Peyer's patch (tissue), 4 donors: ENCODE measurements at places on chromosomes 5 and 9. TPM values are rescaled to one million over a fixed set of nuclear protein-coding genes. Genes with fewer than 3 reads are reported as not detected.

- no peak for DNase-seq
Observed at GRCh38 chr5:58200451-58200850, 259.4 kb downstream of the PLK2 start.

- DNase-seq, result peak; percentile 49
Observed at GRCh38 chr5:54309691-54310432, 511 bp downstream of the ARL15 start.

DNA sequence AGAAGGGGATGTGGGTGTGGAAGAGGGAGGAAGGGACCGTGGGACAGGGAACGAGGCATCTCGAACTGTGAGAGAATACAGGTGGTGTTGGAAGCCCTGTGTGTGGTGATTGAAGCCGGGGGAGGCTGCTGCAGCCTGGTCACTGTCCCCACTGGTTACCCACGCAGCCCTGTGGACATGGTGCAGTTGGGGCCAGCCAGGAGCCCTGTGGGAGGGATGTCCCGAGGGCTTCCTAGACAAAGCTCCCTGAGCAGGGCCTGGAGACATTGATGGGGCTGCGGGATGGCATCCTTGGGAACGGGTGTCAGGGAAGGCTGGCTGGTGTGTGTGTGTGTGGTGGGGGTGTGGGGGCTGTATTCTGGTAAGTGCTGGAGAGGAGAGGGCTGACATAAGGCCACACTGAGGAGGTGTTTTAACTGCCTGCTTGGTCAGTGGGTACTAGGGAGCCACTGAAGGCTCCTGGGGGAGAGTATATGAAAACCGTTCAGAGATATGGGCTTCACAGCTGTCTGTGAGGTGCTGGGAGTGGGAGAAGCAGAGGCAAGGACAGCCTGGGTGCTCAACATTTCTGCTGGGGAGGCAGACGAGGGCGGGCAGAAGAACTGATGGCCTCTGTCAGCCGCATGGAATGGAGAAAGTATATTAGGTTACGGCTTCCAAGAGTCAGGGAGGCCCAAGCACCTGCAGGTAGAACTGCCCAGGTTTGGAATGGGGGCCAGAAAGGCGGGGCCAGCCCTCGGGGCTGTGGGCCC lies 20.0 kb downstream of the WNK2 start:
- no peak for DNase-seq

GRCh38 chr9:132046456-132046855 lies 33.2 kb downstream of the MED27 start:
- DNase-seq, result no peak

DNA sequence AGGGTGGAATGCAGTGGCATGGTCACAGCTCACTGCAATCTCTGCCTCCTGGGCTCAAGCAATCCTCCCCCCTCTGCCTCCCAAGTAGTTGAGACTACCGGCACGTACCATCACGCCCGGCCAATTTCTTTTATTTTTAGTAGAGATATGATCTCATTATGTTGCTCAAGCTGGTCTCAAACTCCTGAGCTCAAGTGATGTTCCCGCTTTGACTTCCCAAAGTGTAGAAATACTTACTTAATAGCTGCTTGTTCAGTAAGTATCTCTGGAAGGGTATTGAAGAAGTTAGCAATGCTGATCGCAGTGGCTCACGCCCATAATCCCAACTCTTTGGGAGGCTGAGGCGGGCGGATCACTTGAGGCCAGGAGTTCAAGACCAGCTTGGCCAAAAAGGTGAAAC lies 35.7 kb upstream of the PLIN2 start:
- no peak for DNase-seq

DNA sequence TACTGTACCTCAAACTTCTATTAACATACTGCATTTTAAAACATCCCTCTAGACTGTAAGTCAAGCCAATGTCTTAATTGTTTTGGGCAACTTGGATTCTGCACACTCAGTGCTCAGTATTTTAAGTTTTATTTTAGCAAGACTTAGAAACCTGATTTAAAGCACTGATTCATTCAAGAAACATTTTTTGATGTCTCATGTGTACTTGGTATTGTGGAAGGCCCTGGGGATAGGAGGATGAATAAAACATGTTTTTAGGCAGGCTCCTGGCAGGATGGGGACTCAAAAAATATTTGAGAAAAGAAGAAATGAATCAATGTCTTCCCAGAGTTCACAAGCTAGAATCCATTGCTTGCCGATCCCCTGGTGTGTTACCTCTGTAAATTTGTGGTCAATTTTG lies 334.0 kb upstream of the PUM3 start:
- no peak for DNase-seq

DNA sequence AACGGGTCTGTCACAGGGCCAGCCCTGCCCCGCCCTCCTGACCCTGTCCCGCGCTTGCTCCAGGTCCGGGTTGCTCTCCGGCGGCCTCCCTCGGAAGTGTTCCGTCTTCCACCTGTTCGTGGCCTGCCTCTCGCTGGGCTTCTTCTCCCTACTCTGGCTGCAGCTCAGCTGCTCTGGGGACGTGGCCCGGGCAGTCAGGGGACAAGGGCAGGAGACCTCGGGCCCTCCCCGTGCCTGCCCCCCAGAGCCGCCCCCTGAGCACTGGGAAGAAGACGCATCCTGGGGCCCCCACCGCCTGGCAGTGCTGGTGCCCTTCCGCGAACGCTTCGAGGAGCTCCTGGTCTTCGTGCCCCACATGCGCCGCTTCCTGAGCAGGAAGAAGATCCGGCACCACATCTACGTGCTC lies 4.2 kb downstream of the B4GALT7 start:
- DNase-seq, result no peak

- no peak for DNase-seq
Observed at GRCh38 chr9:135241381-135242048, 154.0 kb downstream of the OLFM1 start.

- DNase-seq, result no peak
Observed at GRCh38 chr5:102792705-102793104, 37.6 kb downstream of the PAM start.

DNA sequence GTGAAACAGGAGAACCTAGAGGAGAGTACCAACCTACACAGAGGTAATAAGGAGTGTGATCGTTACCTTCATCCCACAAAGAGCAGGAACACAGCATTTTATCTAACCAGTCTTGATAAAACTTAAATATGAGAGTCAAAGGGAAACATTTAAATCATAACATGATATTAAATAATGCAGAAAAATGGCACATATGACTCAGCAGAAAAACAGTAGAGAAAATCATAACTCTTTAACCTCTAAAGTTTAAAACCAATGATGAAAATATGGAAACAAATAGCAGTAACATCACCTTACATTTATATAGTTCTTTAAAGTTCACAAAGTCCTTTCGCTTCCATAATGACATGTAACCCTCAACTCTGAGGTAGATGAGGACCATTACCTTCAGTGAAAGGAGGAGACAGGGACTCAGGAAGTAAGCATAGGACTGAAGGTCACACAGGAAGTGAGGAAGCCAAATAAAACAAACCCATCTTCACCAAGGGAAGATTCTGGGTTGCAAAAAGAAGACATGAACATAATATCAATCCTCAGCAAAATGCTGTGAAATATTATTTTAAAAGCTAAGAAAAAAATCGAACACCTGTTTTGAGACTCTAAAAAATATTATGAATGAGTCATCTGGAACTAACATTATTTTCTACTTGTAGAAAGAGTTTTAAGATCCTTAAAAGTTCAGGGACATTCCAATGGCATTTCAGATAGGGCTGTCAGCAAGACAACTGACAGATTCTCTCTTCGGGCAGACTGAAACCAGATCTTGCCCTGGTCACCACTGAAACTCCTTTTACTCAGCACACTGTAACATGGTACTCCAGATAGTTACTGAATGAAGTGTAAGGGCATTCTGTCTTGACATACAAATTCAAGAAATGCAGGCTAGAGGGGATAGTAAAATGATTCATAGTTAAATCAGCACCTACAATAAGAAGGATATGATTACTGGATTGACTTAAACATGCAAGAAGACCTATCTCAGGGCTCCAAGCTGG lies 148.5 kb downstream of the EPB41L4A start:
- no peak for DNase-seq

GRCh38 chr5:115930630-115931337 lies 31.5 kb upstream of the LVRN start:
- DNase-seq, result no peak

DNA sequence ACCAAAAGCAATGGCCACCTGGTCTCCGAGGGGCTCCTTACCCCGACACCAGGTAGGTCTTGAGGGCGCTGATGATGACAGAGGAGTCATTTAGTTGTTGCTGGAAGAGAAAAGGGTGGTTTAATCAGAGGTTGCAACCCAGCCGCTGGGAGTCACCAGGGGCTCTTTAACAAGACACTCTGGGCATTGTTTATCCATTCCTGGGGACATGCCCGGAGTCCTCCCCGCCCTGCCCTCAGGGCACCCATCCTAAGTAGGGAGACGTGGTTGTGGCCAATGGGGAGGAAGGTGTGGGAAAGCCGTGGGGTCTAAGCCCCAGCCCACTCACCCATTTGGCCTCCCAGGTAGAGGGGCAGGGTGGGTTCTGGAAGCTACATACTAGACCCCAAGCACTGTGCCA lies 3.1 kb downstream of the PTGES2 start:
- DNase-seq, result no peak

DNA sequence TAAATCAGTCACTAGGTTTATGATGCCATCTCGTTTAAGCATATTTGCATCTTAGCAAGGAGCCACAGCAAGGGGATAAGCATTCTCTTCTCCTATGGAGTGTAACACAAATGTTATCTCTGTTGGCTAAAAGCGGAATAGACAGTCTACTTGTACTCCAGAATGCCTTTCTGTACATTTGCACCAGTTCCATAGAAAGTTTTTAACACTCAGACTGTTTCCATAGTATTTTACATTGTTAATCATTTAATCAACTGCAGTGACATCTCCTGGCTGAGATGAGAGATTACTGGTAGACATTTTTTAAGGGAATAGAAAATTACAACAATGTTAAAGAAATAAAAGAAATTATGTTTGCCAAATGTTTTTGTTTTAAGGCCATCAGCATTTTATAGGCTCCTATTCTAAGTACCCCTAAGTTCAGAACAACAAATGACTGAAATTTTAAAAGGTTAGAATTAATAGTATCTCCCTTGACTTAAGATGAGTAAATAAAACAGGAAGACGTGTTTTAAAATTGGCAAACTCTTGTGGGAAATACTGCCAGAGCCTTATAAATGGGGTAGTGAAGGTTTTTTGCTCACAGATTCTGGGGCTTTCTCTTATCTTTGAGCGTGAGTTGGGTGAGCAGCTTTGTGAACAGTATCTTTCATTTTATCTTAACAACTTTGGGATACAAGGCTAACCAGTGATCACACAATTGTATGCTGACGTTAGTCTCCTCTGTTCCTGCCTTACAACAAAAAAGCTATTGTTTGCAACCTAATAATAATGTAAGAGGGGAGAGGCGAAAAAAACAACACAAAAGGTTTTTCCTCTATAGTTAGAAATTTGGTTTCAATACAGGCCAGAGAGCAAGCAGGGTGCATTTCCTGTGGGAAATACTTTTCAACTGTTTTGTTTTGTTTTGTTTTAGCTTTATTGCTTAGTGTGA lies 294.3 kb downstream of the FBXL7 start:
- DNase-seq, result no peak

- DNase-seq, result no peak
Observed at GRCh38 chr9:133886563-133887501, 105.3 kb downstream of the VAV2 start.

- no peak for DNase-seq
Observed at GRCh38 chr9:20207176-20207575, 415.1 kb downstream of the MLLT3 start.

GRCh38 chr9:97908705-97909104 lies 13.6 kb downstream of the TRMO start:
- DNase-seq, result no peak

- DNase-seq, result no peak
Observed at GRCh38 chr5:144370273-144370672, 199.6 kb downstream of the KCTD16 start.

The CCDC180 gene
- total RNA-seq, result 15.7 TPM

The ASS1 gene
- 761 TPM for total RNA-seq

The CARD9 gene
- total RNA-seq, result 0.94 TPM

The PCDHA5 gene
- total RNA-seq, result 0.88 TPM

The SCGB3A2 gene
- total RNA-seq, result not detected

The THBS4 gene
- 1.0 TPM for total RNA-seq

The FRRS1L gene
- 0.83 TPM for total RNA-seq

The PLPPR1 gene
- total RNA-seq, result 0.54 TPM

The PCDHB7 gene
- total RNA-seq, result 0.53 TPM

The TOPORS gene
- total RNA-seq, result 14.9 TPM

The PCDHGC5 gene
- 0.95 TPM for total RNA-seq

The CCL21 gene
- 74.6 TPM for total RNA-seq

The PCDHA11 gene
- total RNA-seq, result 0.28 TPM
